Osteoblast (primary cell): ENCODE measurements at places on chromosomes 5 and 9. TPM values are rescaled to one million over a fixed set of nuclear protein-coding genes. Genes with fewer than 3 reads are reported as not detected.

DNA sequence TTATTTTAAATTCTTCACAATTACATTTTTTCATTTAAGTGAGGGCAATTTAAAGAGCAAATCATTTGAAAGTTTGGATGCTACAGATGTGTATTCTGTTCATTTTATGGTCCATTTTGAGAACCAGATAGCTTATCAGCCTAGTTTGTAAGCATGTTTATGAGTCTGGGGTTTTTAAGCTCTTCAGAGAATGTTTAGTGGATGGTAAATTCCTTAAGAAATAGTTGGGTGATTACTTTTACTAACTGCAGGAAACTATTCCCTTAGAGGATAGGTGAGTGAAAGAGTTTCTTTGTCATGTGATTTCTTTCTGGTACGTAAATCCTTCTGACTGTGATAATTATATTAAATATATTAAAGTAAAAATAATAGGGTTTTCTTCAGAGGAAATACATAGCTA, 17.6 kb downstream of the RASGRF2 start:
- no peak for DNase-seq

- no peak for DNase-seq
Measured at GRCh38 chr5:125210242-125210947, 464.0 kb upstream of the ZNF608 start.

DNA sequence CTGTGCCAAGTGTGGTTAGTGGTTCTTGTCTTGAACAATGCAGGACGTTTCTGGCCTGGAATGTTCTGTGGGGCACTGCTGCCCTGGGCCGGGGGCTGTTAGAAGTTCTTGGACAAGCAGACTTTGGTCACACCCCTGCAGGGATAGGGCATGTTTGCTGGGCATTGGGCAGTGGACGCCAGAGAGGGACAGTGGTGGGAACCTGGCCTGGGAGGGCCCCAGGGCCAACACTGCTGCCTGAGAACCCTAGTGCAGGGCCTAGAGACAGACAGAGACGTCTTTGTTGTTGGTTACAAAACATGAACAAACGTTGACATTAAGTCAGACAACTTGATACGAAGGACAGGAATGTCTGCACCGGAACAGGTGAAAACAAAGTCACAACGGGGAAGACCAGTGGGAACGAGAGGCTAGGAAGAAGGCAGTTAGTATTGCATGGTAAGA, 57.0 kb downstream of the WNK2 start:
- DNase-seq: no peak

DNA sequence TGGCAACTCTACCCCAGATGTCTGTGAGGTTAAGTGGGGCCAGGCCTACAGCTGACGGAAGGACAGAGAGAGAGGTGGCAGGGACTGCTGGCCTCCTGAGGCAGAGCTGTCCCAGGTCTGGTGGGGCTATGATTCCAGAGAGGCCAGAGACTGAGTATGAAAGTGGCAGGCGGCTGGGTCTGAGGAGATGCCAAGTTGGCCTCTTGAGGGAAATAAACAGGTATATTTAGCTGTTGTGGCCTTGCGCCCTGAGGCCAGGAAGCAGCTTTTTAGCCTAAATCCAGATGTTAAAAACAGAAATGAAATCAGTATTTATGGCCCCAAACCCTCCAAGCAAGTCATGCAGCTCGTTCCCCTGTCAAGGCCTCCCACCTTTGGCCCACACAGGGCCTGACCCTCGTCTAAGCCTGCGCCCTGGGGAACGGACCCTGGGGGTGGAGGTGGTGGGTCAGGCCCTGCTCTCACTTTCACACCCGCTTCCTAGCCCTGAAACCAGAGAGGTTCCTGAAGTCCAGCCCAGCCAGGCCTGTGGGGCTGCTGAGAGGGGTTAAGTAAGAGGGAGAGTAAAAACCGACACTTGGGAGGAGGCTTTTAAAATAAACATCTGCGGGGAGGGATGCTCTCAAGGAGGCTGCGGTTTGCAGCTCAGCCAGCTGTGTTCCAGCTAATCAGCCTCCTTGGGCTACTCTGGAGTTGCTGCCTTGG, 18.7 kb downstream of the PCDHGC5 start:
- DNase-seq: peak; percentile 96

DNA sequence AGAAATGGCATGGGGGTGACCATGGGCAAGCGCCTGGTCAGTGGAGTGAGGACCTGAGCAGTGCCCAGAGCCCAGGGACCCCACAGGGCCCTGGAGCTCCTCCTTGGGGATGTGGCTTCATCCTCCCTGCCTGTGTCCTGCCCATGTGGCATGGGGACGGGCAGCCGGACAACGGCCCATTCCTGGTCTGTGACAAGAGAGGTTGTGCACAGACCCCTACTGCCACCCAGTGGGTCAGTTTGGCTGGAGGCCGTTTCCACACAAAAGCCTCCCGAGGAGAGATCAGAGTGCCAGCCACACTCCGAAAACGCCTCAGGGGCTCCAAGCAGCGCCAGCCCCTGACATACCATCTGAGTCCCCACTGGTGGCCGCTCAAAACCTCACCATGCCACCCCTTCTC, 19.8 kb downstream of the SLC6A18 start:
- DNase-seq: no peak

GRCh38 chr5:73994963-73995362, 369.0 kb downstream of the ARHGEF28 start:
- DNase-seq: no peak

DNA sequence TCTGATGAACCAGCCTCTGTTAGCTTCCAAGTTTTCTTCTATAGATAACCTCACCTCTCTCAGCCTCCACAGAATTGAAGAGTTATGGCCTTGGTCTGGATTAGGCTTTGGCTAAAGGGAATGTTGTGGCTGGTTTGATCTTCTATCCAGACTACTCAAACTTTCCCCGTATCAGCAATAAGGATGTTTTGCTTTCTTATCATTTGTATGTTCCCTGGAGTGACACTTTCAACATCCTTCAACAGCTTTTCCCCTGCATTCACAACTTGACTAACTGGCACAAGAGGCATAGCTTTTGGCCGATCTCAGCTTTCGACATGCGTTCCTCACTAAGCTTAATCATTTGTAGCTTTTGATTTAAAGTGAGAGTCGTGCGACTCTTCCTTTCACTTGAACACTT, 28.1 kb upstream of the GNE start:
- no peak for DNase-seq

GRCh38 chr9:7180247-7180646, 422.5 kb downstream of the KDM4C start:
- DNase-seq: no peak

- no peak for DNase-seq
Measured at GRCh38 chr9:120705174-120705573, 9.1 kb downstream of the MEGF9 start.

Gene MFAP3
- total RNA-seq: 84.3 and 90.1 TPM in 2 replicates

- DNase-seq: no peak
Measured at GRCh38 chr5:38452201-38452600, 104.2 kb downstream of the LIFR start.

DNA sequence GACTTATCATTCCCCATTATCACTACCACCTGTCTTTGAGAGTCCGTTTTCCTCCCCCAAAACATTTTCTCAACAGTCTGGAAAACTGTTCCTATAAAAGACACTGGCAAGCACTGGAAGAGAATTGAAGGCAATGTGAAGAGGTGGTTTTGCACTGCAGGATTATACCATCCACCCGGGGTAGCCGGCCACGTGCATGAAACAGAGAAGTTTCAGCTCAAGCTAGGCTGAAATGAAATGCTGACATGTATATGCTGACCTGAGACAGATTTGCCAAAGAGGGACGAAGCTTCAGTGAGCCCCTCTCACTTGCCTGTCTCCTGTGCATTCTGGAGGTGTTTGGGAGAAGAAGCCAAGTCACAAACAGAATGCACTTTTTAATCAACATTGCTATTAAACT, 567.0 kb downstream of the EBF1 start:
- no peak for DNase-seq

- DNase-seq: no peak
Measured at GRCh38 chr5:169668732-169669131, 31.7 kb downstream of the DOCK2 start.

DNA sequence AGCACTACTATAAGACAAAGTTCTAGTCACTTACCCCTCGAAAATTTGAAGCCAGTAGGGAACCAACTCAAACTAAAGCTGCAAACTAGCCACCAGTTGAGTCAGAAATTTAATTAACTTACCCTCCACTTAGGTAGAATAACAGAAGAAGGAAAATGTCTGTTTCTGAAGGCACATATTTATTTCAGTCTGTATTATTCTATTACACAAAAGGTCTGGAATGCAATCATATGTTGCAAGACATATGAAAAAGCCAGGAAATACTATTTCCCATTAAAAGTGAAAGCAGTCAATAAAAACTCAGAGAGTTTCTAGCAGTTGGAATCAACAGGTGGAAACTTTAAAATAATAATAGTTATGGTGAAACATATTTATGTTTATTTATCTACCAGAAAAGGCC, 79.2 kb upstream of the SLCO4C1 start:
- no peak for DNase-seq

Gene DCTN3
- 84.0 and 90.5 TPM in 2 replicates for total RNA-seq

Gene CDC26
- 20.9 and 27.9 TPM in 2 replicates for total RNA-seq

Gene KIF4B
- total RNA-seq: not detected in 2 replicates

Gene SYK
- total RNA-seq: not detected in 2 replicates

GRCh38 chr9:117403848-117404247, 11.0 kb downstream of the ASTN2 start:
- no peak for DNase-seq

Gene PLGRKT
- 15.6 and 18.3 TPM in 2 replicates for total RNA-seq

GRCh38 chr9:77912895-77913693, 118.5 kb downstream of the GNAQ start:
- DNase-seq: no peak

DNA sequence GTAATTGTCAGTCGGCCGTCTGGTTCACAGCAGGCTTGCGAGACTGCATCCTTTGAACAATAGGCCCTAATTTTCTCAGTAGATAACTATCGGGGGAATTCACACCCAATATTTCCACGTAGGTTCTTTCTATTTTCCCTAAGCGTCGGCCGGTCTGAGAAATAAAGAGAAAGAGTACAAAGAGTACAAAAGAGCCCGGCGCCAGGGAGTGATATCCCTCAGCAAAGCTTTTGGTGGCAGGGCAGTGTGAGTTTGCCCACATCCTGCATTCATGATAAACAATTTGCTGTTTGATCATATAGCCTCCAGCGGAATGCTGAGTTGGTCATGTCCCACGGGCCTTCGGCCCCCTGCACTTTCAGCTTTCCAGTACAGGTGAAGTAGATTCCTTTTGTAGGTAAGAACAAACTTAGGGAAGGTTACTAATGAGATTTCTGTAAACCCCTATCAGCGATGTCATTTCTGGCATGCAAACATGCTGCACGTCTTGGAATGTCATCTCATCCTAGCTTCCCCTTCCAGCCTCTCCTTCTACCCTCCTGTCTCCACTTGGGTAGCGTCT, 4.7 kb upstream of the PTGR1 start:
- no peak for DNase-seq

DNA sequence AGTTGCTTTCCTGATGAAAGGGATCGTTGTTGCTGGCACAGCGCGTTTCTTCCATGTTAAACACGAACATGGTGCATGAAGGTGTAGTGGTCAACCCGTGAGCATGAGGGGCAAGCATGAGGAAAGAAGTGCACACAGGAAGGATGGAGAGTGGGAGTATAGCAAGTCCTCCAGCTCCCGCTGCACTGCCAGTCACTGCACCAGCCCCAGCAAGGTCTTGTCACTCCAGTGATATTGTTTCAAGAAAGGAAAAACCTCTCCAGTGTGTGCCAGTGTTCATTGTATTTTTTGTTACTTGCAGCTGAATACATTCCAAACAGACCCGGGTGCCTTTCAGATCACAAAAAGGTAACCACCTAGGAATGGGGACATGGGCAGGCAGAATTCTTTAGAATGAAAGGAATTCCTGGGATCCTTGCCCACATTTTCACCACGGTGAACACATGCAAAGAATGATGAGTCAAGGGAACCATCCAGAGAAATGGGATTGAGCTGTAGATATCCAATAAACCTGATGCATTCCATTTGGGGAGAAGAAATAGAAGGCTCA, 186.3 kb downstream of the AOPEP start:
- no peak for DNase-seq

Gene ACSL6
- not detected in 2 replicates for total RNA-seq

Gene DRD1
- under 0.01 TPM in 1 of 2 replicates, not detected in the other for total RNA-seq

DNA sequence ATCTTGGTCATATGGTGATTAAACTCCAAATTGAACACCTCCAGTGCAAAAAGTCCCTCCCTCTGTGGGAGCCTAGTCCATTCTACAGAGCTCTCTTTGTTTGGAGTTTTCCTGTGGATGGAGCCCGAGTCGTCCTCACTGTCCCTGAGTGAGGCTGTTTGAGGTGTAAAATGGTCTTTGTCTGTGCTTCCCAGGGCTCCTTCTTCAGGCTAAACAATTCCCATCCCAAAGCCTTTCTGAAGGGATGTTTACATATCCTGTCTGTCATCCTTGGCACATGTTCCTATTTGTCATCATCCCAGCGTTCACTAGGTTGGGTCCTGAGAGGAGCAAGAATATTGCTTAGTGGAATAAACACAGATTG, 68.9 kb downstream of the COL27A1 start:
- DNase-seq: peak; percentile 98

GRCh38 chr9:10130061-10130675, 482.6 kb downstream of the PTPRD start:
- DNase-seq: no peak

GRCh38 chr5:53983568-53984460, 326.6 kb downstream of the ARL15 start:
- DNase-seq: peak; percentile 86

DNA sequence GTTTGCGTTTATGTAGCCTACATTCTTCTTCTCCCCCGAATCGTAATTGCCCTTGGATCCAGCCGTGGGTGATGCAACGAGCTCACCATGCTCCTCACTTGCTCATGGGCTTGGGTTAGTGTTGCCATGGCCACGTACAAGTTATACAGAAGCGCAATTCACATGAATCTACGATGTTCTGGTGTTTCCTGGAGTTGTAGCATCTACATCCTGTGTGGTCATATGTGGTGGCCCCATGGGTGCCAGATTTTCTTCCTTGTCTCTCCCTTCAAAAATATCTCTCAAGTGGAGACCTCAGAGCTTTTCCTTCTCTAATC, 115.3 kb downstream of the TLE4 start:
- peak; percentile 36 for DNase-seq

DNA sequence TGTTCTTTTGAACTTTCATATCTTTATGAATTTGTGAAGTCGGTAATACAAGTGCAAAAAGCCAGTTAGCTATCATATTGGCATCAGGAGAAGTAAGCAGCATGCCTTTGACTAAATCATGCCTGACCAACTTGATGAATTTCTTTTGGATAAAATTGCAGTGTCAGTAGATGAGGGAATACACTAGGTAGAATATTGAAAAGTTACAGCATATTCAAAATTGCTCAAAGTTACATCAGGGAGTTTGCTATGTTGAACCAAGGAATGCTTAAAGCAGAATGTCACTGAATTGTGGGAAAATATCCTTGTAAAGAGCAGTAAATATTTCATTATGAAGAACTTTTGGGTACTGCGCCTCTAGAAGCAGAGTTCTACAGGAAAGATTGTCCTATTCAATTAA, 87.1 kb upstream of the TLX3 start:
- no peak for DNase-seq
